Forelimb muscle (tissue), 1 donor: ENCODE measurements at places on chromosomes 2 and 18. TPM values are rescaled to one million over a fixed set of nuclear protein-coding genes. Genes with fewer than 3 reads are reported as not detected.

The LYG1 gene
- polyA plus RNA-seq: 2.8 TPM

GRCh38 chr2:76721226-76721625 lies 801.0 kb downstream of the LRRTM4 start:
- DNase-seq: no peak

The BOLL gene
- 1.6 TPM for polyA plus RNA-seq

GRCh38 chr2:83191316-83191715 lies 1267.8 kb downstream of the SUCLG1 start:
- no peak for DNase-seq

- DNase-seq: no peak
Measured at GRCh38 chr18:24369426-24369825, 28.2 kb downstream of the OSBPL1A start.

- no peak for DNase-seq
Measured at GRCh38 chr2:237262838-237263771, 150.9 kb downstream of the COL6A3 start.

DNA sequence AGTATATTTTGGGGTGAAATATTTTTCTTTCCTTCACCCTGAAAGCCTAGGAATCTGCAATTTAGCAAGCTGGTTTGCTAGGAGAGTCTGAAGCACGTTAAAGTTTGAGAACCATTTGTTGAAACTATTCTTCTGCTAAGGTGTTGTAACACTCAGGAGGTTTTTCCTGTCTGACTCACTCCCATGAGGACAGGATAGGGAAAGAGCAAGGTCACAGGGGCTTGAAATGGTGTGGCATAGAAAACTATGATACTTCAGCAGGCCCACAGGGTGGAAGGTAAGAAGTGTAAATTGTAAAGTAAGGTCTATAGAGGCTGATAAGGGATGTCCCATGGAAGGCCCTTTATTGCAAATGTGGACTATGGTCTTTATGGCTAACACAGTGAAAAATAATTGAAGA lies 177.7 kb upstream of the ZC3H15 start:
- DNase-seq: no peak

GRCh38 chr18:71116535-71116934 lies 827.7 kb downstream of the SOCS6 start:
- no peak for DNase-seq

The SLC5A7 gene
- 0.09 TPM for polyA plus RNA-seq

The TMEM247 gene
- polyA plus RNA-seq: not detected

GRCh38 chr2:208311954-208312353 lies 45.9 kb downstream of the PIKFYVE start:
- DNase-seq: no peak

The CCDC141 gene
- 79.4 TPM for polyA plus RNA-seq

DNA sequence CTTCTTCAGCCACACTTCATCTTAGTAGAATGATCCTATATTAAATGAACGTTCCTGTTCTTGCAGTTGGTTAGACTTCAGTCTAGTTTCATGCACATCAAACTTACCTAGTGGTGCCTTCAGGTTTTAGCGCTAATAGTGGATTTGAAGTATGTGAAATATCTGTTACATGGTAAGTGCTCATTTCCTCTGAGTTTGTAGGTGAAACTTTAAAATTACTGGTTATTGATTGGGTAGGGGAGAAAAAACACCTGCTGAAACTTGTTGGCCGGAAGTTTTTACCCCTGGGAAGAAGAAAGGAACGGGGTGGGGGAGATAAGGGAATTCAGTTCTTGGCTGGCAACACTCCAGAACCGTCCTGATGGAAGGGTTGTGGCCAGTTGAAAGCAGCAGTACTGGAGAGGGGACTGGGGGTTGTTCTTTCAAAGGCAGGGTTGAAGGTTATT lies 112.8 kb downstream of the SPTBN1 start:
- no peak for DNase-seq

- DNase-seq: no peak
Measured at GRCh38 chr2:158214431-158214830, 112.8 kb downstream of the UPP2 start.

The ZRANB3 gene
- 6.9 TPM for polyA plus RNA-seq

DNA sequence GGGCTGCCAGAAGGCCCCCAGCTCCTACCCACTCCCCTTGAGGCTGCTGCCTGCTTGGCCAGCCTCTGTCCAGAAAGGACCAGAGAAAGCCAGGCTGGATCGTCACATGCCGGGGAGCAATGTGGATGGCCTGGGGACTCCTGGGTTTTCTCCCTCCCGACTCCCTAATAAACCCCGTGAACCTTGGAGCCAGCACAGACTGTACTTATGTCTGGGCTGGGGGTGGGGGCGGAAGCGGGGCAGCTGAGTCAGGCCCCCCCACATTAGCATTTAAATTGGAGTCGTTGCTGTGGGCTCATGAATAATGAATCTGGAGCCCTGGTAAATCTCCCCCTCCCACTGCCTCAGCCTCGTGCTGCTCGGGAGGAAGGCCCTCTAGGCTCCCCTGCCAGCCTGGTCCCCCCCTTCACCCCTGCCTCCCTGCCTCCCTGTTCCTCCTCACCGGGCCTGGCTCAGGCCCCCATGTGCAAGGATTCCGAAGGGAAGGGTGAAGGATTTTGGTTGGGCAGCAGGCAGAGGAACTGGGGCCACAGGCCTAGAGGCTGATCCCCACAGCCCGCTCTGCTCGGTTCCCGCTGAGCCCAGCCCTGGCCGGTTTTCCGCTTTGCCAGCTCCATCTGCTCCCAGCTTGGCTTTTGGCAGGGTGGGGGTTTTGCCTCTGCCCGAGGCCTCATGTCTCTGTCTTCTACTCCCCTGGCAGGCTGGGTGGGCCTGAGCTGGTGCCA lies 7.3 kb upstream of the ASIC4 start:
- DNase-seq: no peak

DNA sequence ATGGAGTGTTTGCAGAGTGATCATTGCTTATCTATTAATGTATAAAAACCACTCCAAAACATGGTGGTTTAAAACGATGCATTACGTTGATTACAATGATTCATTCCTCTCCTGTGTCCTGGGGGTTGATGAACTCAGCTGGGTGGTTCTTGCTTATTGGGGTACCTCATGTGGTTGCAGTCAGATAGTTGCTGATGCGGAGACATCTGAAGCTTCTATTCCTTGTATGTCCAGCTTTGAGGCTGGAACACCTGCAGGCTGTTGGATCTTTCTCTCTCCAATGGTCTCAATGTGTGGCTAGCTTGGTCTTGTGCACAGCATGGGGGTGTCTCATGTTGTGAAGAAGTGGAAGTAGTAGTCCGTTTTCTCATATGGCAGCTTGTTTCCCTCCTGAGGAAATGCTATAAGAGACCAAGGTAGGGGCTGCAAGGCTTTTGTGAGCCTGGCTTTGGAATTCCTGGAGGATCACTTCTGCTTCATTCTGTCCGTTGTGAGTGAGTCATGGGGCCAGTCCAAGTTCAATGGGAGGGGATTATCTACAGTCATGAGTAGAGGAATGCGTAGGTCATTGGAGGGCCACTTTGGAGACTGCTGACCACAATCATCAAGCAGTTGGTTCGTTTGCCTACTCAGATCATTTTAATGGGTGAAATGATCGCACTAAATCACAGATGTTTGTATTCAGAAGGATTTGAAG lies 601.0 kb downstream of the SLC4A3 start:
- DNase-seq: no peak

DNA sequence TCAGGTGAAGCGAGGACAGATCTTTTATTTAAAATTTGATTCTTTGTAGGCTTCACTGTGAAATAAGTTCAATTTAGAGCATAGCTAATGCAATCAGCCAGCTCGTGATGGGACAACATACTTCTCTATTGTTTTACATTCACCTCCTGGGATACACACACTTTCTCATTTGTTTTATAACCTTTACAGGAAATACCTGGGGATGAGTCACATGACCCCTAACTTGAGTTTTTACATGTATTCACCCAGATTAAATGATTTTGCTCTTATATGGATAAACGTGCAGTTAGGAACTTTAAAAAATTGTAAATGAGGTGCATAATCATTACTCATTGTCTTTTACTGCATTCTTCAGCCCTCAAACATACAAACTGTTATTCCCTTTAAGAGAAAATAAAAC lies 152.1 kb downstream of the NEDD4L start:
- DNase-seq: no peak

- DNase-seq: no peak
Measured at GRCh38 chr2:240257940-240258580, 117.6 kb upstream of the OTOS start.

DNA sequence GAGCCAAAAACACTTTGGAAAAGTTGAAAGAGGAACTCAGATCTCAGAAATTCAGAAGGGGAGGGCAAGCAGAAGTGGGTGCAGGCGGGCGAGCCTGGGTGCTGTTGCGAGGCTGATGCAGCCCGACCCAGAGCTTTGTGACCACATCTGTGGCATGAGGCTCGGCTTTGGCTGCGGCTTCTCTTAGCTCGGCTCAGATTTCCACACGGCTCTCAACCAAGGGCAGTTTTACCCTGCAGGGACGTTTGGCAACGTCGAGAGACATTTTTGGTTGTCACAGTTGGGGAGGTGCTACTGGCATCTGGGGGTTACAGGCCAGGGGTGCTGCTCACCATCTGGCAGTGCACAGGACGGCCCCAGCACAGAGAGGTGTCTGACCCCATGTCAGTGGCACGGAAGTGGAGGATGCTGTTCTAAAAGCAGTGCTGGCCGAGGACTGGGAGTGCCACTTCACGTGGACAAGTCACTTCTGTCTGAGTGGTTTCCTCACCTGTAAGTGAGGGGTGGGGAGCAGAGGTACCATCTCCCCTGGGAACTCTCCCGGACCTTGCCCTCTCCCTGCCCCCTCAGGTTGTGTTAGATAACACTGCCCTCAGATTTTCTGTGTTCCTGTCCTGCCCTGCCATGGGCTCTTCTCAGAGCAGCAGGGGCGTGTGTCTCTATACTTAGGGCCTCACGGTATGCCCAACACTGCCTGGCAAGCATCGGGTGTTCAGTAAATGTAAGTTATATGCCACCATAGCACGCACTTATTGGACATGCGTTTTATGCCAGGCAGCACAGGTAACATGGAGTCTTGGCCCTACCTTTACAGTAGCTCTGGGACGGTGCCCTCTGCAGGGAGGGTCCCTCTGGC lies 48.7 kb upstream of the FAHD2A start:
- no peak for DNase-seq

DNA sequence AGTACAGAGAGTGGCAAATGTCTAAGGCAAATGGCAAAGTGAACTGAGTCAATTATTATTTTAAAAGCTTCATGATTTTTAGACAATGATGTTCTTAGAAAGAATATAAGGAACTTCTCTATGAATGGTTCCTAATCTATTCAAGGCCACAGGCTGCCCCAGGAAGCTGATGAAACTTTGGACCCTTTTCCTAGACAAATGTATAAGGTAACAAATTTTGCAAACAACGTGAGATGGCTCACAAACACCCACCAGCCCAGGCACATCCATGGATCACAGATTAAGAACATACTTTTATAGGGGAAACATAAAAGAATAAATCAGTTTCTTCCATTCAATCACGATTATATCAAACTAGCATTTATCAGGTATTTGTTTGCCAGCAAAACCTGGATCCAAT lies 659.0 kb downstream of the IRS1 start:
- no peak for DNase-seq

DNA sequence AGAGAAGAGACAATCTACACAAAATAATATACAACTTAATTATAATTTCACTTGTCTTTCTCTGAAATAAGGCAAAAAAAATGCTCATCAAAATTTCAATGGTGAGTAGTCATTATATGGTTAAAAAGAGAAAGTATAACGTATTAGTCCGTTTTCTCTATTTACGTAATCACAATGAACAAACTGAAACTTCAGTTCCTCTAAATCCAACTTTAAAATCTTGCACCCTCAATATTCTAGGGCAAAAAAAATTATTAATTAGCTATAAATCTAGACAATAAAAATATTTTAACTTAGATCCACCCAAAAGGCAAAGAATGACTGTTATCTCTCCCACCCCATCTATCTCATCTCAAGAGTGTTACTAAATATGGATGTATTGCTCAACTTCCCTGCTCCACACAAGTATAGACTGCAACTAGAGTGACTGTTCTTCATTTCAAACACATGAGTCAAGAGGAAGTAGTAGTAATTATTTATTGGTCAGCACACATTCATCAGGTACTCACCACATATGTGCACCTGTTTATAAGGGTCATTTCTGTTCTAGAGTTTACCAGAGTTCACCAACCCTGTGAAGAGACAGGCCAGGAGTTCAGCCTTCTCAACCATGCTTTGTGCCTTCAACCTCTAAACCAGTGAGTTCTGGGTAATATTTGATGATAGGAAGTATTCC lies 36.4 kb downstream of the STK39 start:
- no peak for DNase-seq

DNA sequence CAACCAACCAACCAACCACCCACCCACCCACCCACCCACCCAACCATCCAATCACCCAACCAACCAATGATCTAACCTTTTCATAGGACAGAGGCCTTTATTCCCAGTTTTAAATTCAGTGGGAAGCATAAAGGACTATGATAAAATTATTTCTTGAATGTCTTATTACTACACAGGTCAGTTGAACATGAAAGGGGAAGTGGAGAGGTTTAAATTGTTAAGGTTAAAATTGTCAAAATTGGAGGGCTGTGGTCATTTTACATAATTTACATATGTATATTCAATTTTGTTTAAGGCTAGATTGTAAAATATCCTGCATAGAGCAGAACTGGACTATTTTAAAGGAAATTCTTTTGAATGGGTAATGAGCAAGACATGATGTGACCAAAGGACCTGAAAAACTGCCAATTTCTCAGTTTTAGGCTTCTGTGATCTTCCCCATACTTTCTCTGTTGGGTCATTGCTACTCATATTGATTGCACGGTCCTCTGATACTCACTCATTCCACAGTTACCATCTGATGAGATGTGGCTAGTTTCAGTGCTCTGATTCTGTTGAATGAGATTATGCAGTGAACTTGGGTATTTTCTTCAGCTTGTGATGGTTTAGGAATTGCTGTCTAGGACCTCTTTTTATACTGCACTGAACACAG lies 127.4 kb downstream of the PLCL1 start:
- no peak for DNase-seq

DNA sequence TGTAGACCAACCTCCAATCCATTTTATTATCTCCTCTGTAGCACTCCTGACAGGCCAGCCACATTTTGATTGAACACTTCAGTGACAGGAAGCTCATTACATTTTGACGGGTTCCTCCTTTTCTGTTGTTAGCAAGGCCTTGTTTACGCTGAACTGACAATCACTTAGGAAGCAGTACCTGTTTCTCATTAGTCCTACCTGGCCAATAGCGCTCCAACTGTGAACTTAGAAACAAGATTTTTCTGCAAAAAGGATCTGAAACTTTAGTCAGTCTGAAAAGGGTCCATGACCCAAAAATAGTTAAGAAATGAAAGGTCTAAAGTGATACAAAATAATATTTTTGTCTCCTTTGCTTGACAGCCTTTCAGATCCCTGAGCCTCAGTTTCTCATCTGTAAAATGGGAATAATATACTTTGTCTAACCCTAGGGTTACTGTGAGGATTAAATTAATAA lies 119.6 kb upstream of the MSTN start:
- DNase-seq: no peak

- DNase-seq: no peak
Measured at GRCh38 chr2:45913539-45913938, 262.1 kb downstream of the PRKCE start.

DNA sequence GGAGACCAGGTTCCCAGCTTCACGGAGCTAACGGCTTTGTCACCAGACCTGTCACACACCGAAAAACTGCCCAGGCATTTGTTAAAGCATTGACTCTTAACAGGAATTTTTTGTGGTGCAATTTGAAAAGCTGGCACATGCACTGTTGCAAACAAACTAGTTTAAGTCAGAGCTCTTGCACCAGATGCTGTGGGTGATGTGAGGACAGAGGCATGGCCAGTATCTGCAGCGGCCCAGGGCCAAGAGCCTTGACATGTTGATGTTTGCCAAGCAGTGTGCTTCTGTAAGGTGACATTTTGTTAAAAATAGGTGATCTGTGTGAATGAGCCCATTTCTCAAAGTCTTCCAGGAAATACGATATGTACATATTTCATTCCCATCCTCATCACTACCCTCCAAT lies 142.5 kb downstream of the MTCL1 start:
- DNase-seq: no peak

The CHRND gene
- 180 TPM for polyA plus RNA-seq
